Transverse colon (tissue), 4 donors: ENCODE measurements at places on chromosomes 2 and 18. TPM values are rescaled to one million over a fixed set of nuclear protein-coding genes. Genes with fewer than 3 reads are reported as not detected.

DNA sequence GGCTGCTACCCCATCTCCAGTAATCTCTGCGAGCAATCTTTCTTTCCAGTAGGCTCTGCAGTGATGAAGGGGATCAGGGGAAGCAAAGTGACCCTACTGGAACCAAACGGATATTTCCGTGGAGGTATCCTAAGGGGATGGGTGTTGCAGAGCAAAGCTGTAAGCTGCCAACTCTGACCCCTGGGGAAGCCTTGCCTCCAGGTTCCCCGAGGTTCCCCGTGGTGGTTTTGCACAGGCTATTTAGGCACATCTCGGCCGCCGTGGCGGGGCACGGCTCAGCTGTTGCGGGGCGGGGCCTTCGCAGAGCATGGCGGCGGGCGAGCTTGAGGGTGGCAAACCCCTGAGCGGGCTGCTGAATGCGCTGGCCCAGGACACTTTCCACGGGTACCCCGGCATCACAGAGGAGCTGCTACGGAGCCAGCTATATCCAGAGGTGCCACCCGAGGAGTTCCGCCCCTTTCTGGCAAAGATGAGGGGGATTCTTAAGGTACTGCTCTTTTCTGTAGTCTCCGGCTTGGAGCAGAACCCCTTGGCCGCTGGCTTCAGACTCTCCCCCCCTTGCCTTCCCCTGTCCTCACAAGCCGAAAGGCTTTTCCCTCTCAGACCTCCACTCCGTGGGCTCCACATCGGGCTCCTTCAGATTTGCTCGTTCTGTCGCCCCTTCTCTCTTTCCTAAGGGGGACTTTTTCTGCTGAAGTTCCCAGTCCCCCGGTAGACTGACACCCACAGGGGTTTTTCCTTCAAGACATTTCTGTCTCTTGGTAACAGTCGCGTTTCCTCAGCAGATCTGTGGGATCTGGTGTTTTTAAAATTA, at the start of gene COMMD1:
Gene COMMD1, plus strand, starts transcription at position 303 of the 814 bp plus-strand sequence. Its CDS starts 5 bp downstream, at position 308.
- H3K4me1 ChIP-seq, result peaks cover 5% of the 10 kb centered on the region
- H3K36me3 ChIP-seq, result no peaks in the 10 kb centered on the region

Gene KYNU
- total RNA-seq, result 1.2 TPM

DNA sequence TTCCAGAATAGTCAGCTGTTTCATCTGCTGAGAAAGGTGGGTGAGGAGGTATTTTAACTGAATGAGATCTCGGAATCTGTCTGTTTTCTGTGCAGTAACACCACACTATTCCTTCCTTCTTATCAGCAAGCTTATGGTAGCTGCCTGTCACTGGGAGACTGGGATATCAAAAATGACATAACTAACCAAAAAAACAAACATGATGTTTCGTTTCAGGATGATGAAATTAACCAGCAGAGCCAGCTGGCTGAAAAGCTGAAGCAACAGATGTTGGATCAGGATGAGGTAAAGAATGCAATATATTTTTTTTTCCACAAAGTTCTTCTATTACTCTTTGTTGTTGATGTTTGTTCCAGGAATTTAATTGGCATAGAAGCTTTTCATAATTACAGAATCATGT, 59.8 kb upstream of the LYPD6B start:
- no peak overlapping the region for H3K27ac ChIP-seq
- no peaks in the 10 kb centered on the region for H3K27me3 ChIP-seq
- DNase-seq, result no peak
- H3K4me1 ChIP-seq, result no peaks in the 10 kb centered on the region
- H3K36me3 ChIP-seq, result no peaks in the 10 kb centered on the region

Gene FBLN7
- not detected for total RNA-seq

- no peak overlapping the region for H3K4me3 ChIP-seq
- H3K27me3 ChIP-seq, result no peaks in the 10 kb centered on the region
- H3K4me1 ChIP-seq, result no peaks in the 10 kb centered on the region
- H3K36me3 ChIP-seq, result no peaks in the 10 kb centered on the region
- DNase-seq, result no peak
Observed at GRCh38 chr2:158493458-158493857, 36.7 kb downstream of the PKP4 start.

DNA sequence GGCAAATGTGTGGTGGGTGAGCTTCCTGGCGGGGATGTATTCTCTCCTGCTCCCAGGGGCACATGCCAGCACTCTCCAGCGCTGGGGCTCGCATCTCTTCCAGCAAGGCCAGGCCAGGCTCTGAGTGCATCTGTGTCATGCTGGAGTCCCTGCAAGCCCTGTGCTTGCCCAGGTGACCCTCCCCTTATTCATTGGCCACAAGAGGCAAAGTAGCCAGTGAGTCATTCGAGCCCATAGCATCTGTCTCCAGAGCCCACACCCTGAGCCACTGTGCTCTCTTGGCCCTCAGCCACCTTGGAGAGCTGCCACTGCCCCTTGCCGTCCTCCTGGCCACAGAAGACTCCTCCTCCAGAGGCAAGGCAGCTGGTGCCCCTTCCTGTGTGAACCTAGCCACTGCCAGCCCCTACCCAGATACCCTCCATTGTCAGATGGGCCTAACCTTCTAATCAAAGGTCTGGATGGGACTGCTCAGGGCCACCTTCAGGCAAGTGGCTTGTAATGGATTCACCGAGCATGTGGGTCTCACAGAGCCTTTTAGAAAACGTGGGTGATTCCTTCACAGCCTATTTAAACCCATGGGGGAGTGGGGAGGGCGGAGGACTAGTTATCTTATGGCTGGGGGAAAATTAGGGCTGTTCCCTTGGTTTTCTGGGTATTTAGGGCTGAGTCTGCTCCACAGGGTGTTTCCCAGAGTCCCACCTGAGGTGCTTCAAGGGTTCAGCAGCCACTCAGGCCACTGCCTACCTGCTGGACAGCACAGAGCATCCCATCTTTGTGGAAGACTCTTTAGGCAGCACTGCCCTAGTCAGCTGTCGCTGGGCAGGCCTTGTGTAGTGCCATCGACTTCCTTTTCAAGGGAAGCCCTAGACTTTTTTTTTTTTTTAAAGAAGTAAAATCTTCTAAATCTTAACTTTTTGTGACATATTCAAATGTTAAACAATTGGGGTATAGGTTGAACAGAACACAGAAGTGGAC, 137.4 kb downstream of the ACOXL start:
- H3K4me1 ChIP-seq, result no peaks in the 10 kb centered on the region
- no peaks in the 10 kb centered on the region for H3K27me3 ChIP-seq
- H3K4me3 ChIP-seq, result no peak overlapping the region
- H3K36me3 ChIP-seq, result no peaks in the 10 kb centered on the region
- DNase-seq, result peak; percentile 20
- H3K27ac ChIP-seq, result no peak overlapping the region

GRCh38 chr2:209495855-209496585, 72.2 kb downstream of the MAP2 start:
- H3K27me3 ChIP-seq, result no peaks in the 10 kb centered on the region
- peak overlapping the region; percentile 48 for H3K27ac ChIP-seq
- no peaks in the 10 kb centered on the region for H3K36me3 ChIP-seq
- peaks cover 3% of the 10 kb centered on the region for H3K4me1 ChIP-seq
- no peak overlapping the region for H3K4me3 ChIP-seq

DNA sequence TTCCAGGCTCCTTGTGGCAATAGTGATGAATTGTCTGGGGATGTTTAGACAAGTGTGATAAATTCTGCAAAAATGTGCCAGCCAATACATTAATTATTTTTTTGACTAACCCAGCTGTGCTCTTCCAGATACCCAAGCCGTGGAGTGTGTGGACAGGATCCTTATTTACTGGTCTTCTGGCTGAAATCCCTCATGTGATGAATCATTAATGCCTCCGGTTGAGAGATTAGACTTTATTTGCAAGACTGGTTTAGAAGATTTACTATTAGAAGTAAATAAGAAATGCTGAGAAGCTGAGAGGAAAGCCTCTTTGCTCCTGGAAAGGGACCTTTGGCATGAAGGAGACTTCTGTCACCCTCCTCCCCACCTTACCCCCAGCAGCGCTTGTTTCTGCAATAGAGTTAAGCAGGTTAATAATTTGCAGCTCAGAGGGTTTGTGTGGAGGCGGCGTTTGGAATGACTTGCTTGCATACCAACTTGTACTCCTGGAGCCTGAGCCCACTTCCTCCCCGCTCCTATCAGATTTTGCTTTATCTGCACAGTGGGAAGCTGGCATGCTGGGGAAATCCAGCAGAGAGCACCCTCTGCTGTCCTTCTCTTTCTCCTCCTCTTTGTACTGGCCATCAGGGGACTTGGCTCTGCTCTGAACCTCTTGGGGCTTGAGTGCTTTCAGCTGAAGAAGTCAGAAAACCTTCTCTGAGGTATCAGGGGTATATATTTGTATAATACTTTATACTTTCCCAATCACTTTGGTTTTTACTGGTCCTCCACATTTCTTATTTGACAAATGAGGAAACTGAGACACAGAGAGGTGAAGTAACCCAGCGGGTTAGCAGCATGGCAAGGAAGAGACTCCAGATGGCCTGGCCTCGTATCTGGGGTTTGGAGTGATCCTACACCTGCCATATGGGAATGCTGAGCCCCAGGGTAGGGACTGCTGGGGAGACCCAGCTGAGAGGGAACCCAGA, 16.3 kb downstream of the SLC3A1 start:
- peak overlapping the region; percentile 7 for H3K27ac ChIP-seq
- no peaks in the 10 kb centered on the region for H3K36me3 ChIP-seq
- no peak overlapping the region for H3K4me3 ChIP-seq
- H3K4me1 ChIP-seq, result no peaks in the 10 kb centered on the region
- no peaks in the 10 kb centered on the region for H3K27me3 ChIP-seq

Gene REG3A
- not detected for total RNA-seq

GRCh38 chr2:20174410-20174809, 50.5 kb downstream of the SDC1 start:
- no peaks in the 10 kb centered on the region for H3K27me3 ChIP-seq
- H3K36me3 ChIP-seq, result no peaks in the 10 kb centered on the region
- peaks cover 13% of the 10 kb centered on the region for H3K4me1 ChIP-seq
- DNase-seq, result no peak

Gene UNC80
- 0.16 TPM for total RNA-seq

- H3K4me1 ChIP-seq, result no peaks in the 10 kb centered on the region
- no peaks in the 10 kb centered on the region for H3K27me3 ChIP-seq
- H3K36me3 ChIP-seq, result no peaks in the 10 kb centered on the region
- no peak overlapping the region for H3K4me3 ChIP-seq
- H3K27ac ChIP-seq, result no peak overlapping the region
- DNase-seq, result no peak
Observed at GRCh38 chr18:75364512-75365253, 62.8 kb downstream of the SMIM21 start.

DNA sequence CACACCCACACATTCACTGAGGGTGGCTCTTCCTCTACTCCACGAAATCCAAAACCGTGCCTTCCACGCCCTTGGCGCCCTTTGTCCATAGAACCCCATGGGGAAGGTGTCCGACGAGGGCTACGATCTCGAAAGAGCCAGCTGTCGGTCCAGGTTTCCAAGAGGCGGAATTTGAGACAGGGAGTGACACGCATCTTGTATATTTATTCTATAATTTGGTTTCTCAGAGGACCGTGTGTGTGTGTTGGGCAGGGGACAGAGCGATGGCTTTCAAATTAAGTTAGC, 726 bp downstream of the C2orf69 start:
- peak overlapping the region; percentile 99 for H3K27ac ChIP-seq
- no peaks in the 10 kb centered on the region for H3K27me3 ChIP-seq
- H3K4me3 ChIP-seq, result peak overlapping the region; percentile 76
- DNase-seq, result no peak
- peaks cover 6% of the 10 kb centered on the region for H3K36me3 ChIP-seq

GRCh38 chr2:101205521-101206479, 46.9 kb upstream of the CNOT11 start:
- peak; percentile 50 for DNase-seq
- H3K36me3 ChIP-seq, result no peaks in the 10 kb centered on the region
- no peaks in the 10 kb centered on the region for H3K4me1 ChIP-seq
- H3K27ac ChIP-seq, result no peak overlapping the region
- no peak overlapping the region for H3K4me3 ChIP-seq
